ENCODE measurements at places on chromosomes 2 and 18.

DNA sequence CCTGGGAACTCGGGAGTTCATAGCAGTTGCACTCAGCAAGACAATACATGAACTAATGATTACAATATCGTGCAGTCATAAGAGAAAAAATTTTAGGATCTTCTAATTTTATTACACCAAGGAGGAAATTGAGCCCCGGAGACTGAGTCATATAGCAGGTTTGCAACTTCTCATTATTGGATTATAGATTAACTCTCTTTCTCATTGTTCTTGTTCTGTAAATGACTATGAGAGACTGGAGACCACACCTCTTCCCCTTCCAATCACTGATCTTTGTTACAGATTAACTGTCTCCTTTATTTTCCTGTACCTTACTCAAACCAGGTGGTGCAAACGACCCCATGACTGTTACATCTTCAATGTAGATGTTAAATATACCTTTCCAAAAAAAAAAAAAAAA, 435.8 kb upstream of the DDX18 start:
- ATAC-seq, result no peak

GRCh38 chr2:99032001-99032400, 96.0 kb upstream of the CRACDL start:
- ATAC-seq, result no peak

DNA sequence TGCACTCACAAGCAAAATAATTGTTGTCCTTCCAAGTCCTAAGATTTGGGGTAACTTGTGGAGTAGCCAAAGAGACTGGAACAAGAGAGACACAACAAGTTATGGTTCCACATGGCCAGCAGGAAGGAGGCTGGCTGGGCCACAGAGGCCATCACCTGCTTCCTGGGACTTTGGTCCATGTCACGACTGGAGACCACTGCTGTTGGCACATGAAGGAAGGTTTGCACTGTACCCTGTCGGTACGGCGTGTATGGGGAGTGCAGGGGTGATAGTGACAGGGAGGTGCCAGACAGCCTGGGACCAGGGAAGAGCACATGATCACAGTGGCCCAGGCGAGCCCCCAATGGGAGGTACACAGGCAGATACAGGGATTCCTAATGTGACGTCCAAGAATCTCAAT, 15.5 kb downstream of the SLC66A2 start:
- no peak for ATAC-seq

DNA sequence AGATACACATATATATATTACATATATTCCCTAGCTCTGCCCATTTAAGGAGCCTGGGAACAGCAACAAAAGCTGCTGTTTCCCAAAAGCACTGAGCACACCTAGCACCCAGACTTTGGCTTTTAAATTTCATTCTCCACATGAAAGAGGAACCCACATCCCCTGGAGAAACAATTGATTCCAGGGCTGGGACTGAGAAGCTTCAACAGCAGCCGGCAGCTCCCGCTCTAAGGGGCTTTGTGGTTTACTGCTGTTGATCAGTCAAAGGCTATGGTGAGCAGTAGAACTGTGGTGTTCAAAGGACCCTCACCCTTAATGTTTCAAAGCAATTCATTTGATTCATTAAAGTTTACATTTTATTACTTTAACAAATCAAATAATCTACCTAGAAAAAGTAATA, 83.3 kb upstream of the SLC66A3 start:
- no peak for ATAC-seq

GRCh38 chr2:72572501-72572900, 253.3 kb downstream of the EXOC6B start:
- ATAC-seq, result no peak

- ATAC-seq, result no peak
Measured at GRCh38 chr2:10457846-10458598, 9.9 kb upstream of the ODC1 start.

All from stimulated activated memory B cell treated with anti-CD40 and anti-IgM and Interleukin-4, amounts not matched to agents 10 μg/mL and 1 μg/mL and 100 μg/mL, for 72 hours (primary cell).